ENCODE measurements at places on chromosomes 12 and 14.

- DNase-seq, result no peak
These were observed 38.9 kb downstream of the NIN start for GRCh38 chr14:50792051-50792477.

GRCh38 chr12:1091350-1091749 is 100.3 kb downstream of the ERC1 start:
- DNase-seq, result no peak

DNA sequence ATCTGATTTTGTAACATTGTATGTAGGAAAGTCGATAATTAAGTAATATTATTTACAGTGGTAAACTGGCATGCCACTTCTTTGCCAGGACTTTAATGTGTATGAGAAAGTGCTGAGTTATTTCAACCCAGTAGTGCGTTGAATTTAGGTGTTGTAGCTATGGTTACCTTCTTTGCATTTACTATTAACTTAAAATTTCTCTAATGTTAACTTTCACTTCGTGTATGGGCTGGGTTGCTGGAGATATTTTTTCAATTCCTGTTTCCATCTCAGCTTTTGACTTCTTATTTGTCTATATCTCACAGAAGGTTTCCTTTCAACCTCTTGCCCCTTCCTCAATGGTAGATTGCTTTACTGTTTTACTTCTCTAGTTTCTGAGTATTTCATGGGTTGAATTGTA is 1345.6 kb downstream of the FSCB start:
- no peak for DNase-seq

GRCh38 chr12:66255737-66256136 is 46.6 kb upstream of the HELB start:
- DNase-seq, result no peak

DNA sequence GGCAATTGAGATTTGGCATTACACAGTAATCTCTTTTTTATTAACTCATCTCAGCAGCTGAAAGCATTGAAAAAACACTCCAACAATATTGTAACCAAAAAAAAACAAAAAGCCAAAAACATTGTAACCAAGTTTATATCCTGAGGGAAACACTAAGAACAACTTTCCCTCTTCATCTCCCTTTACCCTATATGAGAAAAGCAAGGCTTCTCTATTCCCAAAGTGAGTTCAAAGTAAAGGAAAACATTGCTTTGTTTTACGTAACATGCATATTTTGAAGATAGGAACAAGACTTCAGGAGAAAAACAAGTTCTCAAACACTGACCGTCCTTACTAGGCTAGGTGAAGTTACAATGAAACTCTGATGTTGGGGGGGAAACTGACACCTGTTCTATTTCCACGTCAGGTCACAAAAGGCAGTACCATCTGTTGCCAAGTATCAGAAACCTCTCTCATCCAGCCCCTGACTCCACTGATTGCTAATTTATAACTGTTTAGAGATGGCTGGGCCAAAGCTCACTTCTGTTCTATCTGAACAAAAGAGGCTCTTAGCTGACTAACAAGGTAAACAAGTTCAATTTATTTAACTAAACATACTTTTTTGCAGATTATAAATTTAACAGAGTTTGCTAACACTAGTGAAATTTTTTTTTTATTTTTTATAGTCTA is 67.9 kb upstream of the PLXNC1 start:
- no peak for DNase-seq

DNA sequence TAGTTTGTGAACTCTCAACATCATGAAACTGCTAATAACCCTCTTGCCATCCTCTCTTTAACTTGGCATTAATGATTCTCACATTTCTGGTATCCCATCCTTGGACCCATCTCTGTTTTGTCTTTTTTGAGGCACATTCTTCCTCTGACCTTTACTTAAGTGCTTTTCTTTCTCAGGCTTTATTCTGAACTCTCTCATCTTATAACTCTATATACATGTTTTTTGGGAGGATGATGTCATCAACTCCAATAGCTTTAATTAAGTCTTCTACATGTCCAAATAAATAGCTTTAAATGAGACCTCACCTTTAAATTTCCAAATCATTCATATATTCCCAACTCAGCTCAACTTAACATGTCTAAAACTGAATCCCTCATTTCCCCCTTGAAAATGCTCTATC is 88.4 kb downstream of the PPFIA2 start:
- no peak for DNase-seq

GRCh38 chr12:118467641-118468305 is 91.4 kb downstream of the SUDS3 start:
- no peak for DNase-seq

GRCh38 chr12:6555018-6555691 is 687 bp downstream of the IFFO1 start:
- no peak for DNase-seq

GRCh38 chr12:77619425-77619824 is 211.3 kb upstream of the NAV3 start:
- DNase-seq, result no peak

DNA sequence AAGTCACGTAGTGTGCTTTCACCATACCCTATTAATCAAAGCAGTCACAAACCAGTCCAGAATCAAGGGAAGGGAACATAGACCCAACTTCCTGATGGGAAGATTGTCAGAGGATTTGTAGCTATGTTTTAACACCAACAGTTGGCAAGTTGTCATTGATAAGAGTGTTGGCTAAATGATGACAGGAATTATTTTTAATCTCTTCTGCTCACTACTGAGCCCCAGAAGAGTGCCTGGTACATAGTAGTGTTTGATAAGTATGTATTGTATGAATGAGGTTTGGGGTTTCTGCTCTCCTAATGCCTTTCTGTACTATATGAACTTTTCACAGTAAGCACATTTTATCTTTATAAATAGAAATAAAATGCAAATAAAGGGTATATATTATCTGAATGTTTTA is 14.7 kb downstream of the HCFC2 start:
- DNase-seq, result no peak

DNA sequence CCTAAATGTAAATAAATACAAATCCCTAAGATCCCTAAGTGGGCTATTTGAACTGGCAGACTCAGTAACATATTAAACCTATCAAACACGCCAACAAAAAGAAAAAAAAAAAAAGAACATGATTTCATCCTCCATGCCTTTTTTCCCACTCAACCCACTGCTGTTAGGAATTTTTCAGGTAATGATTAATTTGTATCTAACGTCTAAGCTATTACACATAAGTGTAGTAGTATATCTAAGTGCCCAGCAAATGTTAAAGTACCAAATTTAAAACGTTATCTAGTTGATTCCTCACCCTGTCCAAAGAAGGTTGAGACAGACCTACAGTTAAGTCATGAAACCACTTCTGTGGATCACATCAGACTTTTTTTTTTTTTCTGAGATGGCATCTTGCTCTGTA is 16.4 kb upstream of the ARID4A start:
- no peak for DNase-seq

- no peak for DNase-seq
These were observed 26.3 kb upstream of the FOS start for GRCh38 chr14:75252254-75252837.

DNA sequence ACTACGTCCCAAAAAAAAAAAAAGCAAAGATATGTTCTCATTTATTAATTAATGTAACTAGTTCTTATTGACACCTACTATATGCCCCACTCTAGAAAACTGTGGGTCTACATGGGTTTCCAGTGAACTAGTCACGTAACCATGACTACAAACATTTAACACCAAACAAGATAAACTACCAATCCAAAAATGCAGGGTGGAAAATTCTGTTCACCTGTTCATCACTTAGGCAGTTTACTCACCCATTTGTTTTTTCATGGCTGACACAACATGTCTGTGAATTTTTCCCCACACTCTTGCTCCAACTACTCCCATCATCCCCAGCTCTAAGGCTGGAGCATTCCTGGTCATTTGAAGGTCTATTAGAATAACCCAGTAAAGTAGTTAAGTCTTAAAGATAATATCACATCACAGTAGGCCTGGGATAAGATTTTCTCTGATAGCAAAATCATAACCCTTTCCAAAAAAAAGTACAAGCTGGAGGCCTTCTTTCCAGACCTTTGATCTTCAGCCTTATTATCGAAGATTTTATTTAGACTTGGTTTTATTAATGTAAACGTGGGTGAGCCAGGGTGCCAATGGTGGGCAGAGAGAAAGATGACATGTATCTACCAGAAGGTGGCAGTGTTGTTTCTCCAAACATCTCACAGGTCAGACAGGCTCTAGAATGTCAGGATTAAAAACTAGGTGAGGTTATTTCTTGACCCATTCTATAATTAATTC is 61.6 kb upstream of the DAAM1 start:
- peak; percentile 57 for DNase-seq

GRCh38 chr12:47560415-47560814 is 145.4 kb downstream of the RPAP3 start:
- DNase-seq, result no peak

DNA sequence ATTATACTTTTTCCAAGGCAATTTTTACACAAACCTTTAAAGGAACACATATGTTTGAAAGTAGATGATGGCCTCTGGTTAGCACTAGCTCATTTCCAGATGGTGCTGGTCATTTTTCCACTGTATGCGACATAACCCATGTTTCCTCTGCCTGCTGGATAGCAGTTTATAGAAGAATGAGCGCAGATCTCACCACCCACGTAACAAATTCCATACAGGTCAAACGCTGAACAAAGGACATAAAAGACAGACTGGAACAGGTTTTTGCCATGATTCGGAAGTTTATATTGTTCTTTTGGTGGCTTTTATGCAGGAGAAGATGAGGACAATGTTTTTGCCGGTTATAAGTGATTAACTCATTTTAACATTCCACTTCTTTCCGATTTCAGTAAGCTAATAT is 30.7 kb downstream of the PPP1R36 start:
- no peak for DNase-seq

DNA sequence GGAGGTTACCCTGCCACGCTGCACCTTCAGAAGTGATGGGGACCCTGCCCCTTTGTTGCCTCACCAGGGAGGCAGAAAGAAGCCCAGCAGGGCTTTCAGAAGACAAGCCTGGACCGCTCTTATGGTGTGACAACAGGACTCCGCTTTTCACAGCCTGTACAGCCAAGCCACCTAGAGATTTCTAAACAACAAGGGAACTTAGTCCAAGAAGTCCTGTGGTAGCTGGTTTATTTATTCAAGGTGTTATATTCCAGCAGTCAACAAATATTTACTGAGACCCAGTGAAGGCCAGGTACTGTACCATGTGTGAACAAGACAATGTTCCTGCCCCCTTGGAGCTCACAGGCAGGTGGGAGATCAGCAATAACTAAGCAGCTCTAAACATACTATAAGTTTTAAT is 4.0 kb upstream of the TMEM229B start:
- no peak for DNase-seq
